ENCODE measurements at places on chromosomes 12 and 14.
A peak's percentile ranks its signal among the peaks of the same experiment; 100 is the strongest.

DNA sequence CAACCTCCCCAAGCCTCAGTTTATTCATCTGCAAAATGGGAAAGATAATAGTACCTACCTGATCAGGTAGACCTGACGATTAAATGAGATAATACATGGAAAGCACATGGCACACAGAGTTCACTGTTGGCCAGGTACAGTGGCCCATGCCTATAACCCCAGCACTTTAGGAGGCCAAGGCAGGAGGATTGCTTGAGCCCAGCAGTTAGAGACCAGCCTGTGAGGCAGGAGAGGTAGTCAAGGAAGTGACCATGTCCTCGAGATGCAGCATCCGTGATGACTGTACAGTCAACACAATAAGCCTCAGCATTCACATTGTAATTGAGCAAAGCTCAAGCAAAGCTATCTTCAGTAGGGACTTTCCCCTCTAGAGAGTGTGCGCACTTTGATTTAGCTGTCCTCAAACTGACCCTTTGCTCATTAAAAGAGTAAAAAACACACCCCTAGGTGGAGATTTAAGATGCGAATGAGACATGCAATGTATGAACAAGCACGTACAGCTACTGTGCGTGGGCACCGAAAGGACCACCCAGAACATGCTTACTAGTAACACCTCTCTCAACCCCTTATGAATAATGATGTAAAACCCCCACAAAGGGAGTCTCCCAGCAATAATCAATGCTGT lies 9.9 kb downstream of the ISCU start:
- DNase-seq = no peak

- DNase-seq = no peak
Measured at GRCh38 chr14:77063571-77064171, 34.4 kb upstream of the CIPC start.

DNA sequence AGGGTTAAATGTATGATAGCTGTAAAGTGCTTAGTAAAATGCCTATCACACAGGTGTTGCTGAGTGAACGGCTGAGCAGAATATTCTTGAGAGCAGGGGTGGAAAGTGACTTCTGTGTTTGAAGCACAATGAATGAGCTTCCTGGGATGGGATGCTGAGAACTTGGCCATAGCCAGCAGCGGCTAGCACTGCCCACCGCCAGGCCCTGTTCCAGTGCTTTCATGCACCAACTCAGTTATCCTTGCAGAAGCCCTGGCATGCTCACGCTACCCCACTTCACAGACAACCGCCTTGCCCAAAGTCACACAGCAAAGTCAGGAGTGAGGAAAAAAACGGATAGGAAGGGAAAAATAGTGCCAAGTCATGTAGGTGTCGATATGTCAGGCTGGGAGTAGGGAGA lies 10.9 kb downstream of the DYNC1H1 start:
- no peak for DNase-seq

- DNase-seq = no peak
Measured at GRCh38 chr14:29156096-29156495, 389.5 kb downstream of the FOXG1 start.

DNA sequence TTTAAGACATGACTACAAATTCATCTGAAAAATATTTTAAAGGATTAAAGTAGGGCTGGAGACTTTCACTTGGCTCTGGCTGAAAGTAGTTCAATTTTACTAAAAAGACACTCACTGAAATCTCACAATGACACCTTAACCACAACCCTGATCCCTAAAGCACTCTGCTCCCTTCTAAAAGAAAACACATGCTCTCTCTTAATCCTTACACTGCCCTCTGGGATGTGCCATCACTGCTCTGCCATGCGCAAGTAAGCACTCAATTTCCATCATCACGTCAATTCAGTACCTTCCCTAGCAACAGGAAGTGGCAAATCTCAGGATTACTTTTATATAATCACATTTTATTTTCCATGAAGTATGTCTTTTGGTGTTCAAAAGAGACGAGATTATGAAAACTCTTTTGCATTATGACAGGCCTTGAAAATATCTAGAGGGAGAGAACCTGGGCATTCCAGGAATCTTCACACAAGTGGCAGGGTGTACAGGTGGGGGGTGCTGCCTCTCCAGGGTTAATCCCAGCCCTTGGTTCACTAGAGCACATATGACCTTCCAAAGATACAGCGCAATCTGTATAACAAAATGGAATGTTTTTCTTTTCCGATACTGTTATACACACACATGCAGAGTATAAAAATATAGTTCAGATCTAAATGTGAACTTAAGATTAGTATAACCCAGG lies 7.3 kb downstream of the ATG14 start:
- no peak for DNase-seq

GRCh38 chr12:26744697-26745440 lies 88.1 kb downstream of the ITPR2 start:
- no peak for DNase-seq

DNA sequence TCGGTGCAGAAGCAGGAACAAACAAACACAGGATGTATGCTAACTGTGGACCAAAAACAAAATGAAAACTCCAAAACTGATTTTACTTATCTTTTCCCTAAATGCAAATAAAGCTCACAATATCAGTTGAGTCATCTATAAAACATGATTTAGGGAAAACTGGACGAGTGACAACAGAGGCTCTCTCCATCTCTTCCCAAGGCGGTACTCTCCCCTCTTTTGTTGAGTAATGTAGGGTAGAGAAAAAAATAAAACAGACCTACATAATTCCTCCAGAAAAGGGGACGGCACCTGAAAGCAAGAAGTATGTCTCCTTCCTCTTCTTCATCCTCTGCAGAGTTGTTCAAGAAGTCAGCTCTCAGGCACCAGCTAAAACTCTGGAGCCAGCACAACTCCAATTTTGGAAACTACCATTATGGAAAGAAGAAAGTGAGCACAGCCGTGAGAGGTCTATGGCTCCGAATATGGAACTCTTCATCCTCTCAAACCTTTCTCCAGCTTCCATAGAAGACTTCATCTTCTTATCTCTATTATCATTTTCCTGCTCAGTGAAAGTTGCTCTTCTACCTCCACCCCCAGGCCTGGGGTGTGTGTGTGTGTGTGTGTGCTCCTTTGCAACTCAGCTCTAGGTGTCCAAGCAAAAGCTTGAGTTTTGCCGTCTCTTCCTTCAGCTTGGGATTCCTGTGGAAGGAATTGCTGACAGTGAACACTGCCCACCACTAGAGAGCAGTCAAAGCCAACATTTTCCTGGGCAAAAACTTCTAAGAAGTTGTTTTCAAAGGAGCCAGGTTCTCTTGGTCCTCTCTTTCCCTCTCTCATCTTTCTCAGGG lies 155.4 kb downstream of the DIO2 start:
- no peak for DNase-seq

GRCh38 chr14:52082903-52083302 lies 14.0 kb upstream of the NID2 start:
- no peak for DNase-seq

- DNase-seq = no peak
Measured at GRCh38 chr12:109134186-109134917, 18.0 kb downstream of the ACACB start.

GRCh38 chr14:74985806-74986205 lies 16.9 kb upstream of the EIF2B2 start:
- DNase-seq = no peak

GRCh38 chr12:95446506-95446900 lies 27.4 kb upstream of the METAP2 start:
- no peak for DNase-seq

DNA sequence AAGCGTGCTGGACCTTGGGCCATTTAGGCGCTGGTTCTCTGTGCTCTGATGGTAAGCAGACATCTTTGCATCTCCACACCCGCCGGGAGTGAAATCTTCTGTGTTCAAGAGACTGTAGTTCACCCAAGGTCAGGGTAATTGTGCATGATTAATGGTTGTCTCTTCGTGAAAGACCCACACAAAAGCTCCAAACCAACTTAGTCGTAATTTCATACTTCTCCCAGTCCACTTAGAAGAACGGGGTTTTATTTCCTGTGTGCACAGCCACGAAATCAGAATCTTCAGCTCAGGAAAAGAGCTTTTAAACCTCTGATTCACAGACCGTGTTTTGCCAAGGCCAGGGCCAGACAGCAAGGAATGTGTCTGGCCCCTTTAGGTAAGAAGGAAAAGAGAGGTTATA lies 640.9 kb downstream of the MED13L start:
- DNase-seq = no peak

DNA sequence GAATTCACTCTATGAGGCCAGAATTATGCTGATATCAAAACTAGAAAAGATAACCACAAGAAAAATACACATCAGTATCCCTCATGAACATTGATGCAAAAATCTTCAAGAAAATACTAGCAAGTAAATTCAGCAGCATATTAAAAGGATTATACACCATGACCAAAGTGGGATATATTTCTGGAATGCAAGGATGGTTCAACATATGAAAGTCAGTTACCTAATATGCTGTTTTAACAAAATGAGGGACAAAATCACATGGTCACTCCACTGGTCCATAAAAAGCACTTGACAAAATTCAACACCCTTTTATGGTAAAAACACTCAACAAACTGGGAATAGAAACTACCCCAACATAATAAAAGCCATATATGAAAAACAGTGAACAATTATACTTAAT lies 40.3 kb downstream of the TECPR2 start:
- no peak for DNase-seq

DNA sequence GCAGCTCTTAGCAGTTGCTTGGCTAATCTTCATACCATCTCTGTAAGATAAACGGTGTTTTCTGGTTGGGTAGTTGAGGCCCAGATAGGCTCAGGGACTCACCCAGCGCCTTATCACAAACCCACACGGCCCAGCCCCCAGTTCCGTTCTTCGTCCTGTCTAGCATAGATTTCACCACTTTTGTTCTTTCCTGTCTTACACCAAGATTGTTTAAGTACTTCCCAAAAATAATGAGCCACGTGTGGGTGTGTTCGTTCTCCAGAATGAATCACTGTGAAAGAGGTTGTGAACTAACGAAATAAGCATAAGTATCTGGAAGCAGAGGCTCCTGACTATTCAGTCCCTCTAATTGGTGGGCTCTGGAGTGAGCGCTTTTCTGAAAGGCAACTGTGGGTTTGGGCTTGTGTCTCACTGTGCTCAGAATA lies 21.4 kb downstream of the ACVR1B start:
- peak; percentile 64 for DNase-seq

GRCh38 chr14:69696633-69697557 lies 70.0 kb upstream of the SRSF5 start:
- DNase-seq = peak; percentile 42

DNA sequence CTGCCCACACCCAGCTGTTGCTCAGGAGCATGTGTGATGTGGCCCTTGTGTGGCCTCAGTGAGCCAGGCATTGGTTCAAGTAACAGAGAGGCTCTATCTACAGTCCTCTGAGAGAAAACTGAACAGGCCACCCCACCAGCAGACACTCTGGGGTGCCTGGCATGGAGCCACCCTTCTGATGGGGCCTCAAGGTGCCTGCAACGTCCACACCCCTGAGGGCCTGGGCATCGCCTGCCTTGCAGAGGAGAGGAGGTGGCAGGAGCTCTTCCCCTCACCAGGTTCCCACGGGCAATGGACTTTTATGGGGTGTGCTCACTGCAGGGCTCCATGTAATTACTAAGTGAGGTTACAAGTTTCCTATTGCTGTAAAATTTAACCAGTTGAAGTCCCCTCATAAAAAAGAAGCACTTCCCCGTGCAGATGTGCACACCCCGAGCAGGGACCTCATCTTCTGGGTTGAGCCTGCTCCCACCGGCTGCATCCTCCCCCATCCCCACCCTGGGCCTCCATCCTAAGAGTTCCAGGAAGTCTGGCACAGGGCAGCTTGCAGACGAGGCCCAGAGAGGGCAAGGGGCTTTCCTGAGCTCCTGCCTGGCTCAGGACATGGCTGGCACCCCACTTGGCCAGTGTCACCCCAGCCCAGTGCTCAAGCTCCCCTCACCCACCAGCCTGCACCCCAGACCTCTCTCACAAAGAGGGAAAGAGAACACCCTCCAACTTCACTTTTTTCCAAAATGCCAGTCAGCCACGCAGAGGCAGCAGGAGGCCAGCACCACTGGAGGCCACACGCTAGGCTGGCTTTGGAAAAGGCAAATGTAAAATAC lies 270.4 kb upstream of the RTL1 start:
- DNase-seq = no peak

DNA sequence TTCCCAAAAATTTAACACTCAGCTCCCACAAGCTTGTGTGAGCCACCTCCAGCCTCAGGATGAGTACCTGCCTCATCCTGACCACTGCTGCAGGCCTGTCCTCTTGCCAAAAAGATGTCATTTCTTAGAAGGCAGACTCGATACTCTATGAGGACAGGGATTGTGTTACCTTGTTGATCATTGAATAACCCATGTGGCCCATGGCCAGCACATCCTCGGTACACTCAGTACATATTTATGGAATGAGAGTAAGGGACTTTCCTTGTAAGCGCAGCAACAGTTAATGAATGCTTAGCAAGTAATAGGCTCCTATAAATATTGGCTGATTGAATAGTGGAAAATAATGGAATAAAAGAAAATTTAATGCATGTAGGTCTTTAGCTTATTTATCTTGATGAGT lies 15.3 kb upstream of the DGLUCY start:
- no peak for DNase-seq

GRCh38 chr14:89388853-89389252 lies 28.2 kb downstream of the FOXN3 start:
- DNase-seq = no peak

DNA sequence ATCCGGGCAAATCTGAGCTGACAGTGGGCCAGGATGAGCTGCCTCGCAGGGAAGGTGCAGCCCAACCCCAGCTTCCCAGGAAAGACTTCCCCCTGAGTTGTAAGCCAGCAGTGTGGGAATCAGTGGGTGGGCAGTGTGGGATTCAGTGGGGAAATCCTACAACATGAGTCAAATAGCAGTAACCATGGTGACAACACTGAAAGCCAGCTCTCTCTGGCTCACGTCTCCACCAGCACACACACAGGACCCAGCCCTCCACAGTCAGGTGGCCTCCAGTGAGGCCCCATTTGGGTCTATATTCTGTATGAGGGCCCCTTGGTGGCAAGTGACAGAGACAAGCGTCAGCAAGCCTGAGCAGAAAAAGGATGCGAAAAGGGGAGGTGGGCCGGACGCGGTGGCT lies 6.0 kb upstream of the LGALS3 start:
- DNase-seq = no peak
